ENCODE measurements at places on chromosomes 1 and 21.

DNA sequence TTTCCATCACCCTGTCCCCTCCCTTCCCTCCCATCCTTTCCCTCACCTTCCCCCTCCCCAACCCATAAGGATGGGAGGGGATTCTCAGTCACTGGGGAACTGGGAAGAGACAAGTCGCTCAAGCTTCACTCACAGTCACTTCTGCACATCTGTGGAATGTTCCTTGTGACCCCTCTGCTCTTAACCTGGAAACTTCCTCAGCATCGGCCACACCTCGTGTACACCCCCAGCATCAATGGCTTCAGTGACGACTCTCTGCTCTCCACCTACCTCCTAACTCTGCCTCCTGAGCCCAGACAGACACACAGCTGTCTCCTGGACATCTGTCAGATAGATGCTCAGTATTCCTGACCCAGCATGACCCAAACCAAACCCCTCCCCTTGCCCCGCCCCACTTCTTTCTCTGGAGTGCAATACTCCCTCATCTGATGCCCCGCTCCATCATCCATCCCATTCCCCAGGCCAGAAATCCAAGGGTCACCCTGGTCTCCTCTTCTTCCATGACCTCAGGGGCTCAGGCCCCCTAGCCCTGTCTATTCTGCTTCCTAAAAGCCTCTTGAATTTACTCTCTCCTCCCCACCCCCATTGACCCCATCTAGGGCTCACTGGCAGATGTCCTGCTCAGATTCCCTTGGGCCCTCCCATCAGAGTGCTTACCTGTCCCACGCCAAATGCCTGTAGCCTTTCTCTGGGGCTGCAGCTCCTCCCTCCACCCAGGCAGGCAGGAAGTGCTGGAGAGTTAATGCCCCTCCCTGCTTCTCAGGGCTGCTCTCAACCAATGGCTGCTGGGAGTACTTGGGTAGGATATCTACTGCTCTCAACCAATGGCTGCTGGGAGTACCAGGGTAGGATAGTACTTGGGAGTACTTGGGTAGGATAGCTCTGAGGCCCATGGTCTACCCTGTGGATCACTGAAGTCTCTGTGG is 83.1 kb upstream of the CSF3R start:
- DNase-seq, result no peak

DNA sequence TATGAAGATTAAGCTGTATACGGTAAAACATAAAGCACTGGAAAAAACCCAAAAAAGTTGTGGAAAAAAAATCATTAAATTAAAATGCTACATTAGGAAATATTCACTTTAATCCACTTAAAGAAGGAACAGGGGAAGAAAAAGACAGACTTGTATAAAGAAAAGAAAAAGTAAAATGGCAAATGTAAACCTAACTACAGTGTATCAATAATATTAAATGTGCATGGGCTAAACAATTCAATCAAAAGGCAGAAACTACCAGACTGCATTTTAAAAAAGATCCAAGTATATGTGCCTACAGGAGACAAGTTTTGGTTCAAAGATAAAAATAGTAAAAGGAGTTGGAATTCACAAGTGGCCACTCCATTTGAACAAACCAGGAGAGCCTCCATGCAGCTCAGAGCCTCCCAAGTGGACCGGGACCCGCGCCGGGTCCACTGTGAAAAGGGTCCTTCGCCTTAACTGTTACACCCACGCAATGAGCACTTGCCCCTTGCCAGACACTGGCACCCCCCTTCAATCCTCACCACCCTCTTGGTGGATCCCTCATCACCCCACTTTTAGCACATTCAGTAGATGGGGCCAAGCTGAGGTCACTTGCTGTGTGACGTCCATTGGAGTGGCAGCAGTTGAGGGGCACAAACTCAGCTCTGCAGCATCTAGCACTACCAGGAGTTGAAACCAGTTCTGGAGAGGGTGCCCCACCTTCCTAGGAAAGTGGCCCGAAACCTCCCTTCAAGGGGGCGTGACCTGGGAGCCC is 898 bp downstream of the C1orf174 start:
- no peak for DNase-seq

DNA sequence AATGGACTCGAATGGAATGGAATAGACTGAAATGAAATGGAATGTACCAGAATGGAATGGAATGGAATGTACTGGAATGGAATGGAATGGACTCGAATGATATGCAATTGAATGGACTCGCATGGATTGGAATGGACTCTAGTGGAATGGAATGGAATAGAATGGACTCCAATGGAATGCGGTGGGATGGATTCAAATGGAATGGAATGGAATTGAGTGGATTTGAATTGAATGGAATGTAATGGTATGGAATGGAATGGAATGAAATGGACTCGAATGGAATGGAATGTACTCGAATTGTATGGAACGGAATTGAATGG is 99.6 kb upstream of the FBXO28 start:
- DNase-seq, result no peak

DNA sequence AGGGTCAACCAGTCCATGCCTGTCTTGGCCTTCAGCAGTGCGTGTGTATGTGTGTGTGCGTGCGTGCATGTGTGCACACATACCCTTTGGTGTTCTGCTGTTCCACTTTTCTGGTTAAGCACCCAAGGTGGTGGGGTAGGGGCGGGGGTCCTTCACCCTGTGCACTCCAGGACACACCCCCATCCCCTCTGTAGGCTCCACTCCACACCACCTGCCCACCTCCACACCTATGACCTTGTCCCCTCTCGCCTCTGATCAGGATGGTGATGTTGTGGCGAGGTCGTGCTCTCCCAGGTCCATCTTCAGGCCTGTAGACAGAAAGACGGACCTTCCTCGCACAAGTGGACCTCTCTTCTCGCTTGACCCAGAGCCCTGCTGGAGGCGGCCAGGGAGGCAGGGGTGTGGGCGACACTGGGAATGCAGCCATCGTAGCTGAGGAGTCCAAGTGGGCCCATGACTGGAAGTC is 44.6 kb downstream of the WDR4 start:
- no peak for DNase-seq

- no peak for DNase-seq
Observed at GRCh38 chr1:167541610-167542009, 12.0 kb downstream of the CREG1 start.

GRCh38 chr1:183812686-183813569 is 8.0 kb downstream of the RGL1 start:
- DNase-seq, result no peak

DNA sequence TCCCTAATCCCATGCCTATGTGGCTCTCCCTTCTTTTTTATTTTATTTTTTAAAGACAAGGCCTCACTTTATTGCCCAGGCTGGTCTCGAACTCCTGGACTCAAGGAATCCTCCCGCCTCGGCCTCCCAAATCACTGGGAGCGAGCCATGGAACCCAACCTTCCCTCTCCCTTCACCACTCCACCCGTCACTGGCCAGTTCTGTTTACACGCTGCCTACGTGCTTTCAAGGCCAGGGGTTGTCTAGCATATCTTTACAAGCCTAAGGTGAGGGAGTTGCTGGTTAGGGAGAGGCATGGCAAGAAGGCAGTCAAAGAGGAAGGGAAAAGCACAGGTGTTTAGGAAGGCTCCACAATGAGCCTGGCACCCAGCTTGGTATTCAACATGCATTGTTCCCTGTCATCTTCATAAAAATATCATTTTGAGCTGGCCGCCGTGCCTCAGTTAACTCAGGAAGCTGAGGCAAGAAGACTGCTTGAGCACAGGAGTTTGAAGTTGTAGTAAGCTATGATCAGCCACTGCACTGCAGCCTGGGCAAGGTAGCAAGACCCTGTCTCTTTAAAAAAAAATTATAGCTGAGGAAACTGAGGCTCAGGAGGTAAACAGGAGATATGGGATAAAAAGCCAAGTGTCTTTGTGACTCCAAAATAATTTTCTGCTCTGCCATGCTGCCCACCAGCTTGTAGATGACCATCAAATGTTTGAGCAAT is 1.1 kb downstream of the RHBDL2 start:
- no peak for DNase-seq

DNA sequence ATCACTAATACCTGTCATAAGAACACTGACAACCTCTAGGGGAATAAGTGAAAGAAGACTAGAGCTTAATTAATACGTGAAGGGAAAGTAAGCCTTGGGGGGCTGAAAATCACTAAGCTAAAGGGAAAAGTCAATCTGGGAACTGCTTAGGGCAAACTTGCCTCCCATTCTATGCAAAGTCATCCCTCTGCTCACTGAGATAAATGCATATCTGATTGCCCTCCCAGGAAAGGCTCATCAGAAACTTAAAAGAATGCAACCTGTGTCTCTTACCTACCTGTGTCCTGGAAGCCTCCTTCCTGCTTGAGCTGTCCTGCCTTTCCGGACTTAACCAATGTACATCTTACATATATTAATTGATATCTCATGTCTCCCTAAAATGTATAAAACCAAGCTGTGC is 81.8 kb downstream of the WDR64 start:
- DNase-seq, result no peak

- no peak for DNase-seq
Observed at GRCh38 chr1:89723863-89724262, 90.9 kb downstream of the LRRC8C start.
